ENCODE measurements at places on chromosomes 11 and 22. TPM values are rescaled to one million over a fixed set of nuclear protein-coding genes. Genes with fewer than 3 reads are reported as not detected.

GPR83 gene
- total RNA-seq = under 0.01 TPM

NPTXR gene
- total RNA-seq = 0.29 TPM

FIBIN gene
- 25.6 TPM for total RNA-seq

EIF1AD gene
- total RNA-seq = 28.2 TPM

KCTD14 gene
- total RNA-seq = 1.3 TPM

MPEG1 gene
- not detected for total RNA-seq

All from smooth muscle cell of trachea (primary cell).